ENCODE measurements at places on chromosomes 5 and 9.

DNA sequence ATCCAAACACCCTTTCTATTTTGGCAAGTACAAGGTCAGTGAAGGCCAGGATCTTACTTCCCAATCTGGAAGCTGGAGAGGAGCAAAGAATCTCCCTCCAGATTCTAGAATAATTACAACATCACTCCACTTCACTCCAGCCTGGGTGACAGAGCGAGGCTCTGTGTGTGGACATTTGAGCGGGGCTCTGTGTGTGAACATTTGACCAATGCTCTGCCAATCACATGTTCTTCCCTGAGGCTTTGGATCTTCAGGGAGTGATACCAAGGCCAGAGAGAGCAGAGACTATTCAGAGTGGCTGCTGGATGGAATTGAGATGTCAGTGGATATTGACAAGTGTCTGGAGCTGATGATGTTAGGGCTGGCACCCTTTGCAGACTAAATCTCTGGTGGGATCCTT lies 24.7 kb upstream of the ANKRD34B start:
- DNase-seq = no peak

DNA sequence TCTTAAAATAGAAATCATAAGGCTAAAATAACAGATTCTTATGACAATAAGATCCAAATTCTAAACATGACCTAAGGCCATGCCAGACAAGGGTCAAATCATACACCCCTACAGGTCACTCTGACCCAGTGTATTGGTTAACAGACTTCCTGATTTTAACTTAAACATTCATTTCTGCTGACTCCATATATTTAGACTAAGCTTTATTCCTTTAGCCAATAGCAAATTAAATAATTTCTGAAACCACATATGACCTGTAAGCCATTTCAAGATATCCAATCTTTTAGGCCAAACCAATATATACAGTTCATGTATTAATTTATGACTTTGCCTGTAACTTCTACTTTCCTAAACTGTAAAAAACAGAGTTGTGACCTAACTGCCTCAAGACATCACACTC lies 7.4 kb upstream of the SPINK13 start:
- no peak for DNase-seq

- DNase-seq = no peak
Observed at GRCh38 chr9:99592834-99593574, 228.7 kb upstream of the NR4A3 start.

DNA sequence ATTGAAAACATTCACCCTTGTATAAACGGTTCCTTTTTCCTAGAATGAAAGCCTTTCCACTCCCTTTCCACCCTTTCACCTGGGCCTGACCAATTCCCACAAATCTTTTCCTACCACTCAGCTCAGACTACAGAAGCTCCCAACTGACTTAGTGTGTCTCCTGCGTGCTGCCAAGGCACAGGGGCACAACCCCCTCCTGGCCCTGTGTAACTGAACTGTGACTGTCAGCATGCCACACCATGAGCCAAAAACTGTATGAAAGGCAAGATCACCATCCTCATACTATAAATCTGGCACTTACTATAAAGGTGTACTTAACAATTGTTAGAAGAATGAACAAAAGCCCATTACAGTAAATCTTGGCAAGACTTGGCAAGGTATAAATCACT lies 11.5 kb downstream of the NOL8 start:
- no peak for DNase-seq

- DNase-seq = no peak
Observed at GRCh38 chr9:7785813-7786212, 13.8 kb downstream of the DMAC1 start.

- no peak for DNase-seq
Observed at GRCh38 chr5:63043792-63044191, 465.2 kb downstream of the LRRC70 start.

DNA sequence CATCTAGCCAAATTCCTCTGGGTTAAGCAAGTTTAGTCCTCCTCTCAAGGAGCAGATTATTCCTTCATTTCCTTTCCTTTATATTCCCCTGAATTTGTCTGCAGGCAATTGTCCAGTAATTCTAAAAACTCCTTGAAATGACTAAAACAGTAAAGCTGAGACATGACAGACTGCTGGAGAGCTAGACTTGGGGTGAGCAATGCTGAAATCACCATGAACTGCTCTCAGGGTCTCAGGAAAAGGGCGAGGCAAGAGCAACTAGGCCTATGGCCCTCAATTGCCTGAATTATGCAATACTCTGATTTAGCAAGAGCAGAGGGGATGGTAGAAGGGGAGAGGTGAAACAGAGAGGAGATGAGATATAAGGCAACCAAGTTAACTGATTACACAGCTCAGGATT lies 172.9 kb upstream of the NREP start:
- no peak for DNase-seq

DNA sequence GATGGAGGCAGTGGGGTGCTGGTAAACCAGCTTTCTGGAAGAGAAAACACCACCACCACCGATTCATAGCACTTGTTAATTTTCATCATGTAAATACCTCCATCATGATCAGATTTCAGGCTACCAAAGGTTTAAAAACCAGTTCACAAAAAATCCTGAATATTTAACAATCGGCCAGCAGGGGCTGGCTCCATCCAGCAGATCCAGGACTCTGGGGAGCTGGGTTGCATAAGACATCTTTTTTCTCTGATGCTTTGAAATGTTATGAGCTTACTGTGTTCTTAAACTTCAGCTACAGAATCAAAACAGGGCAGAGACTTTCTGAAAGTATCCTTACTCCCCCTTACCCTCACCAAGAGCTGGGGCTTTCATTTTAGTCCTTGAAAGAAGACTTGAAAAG lies 14.6 kb upstream of the RNF183 start:
- no peak for DNase-seq

DNA sequence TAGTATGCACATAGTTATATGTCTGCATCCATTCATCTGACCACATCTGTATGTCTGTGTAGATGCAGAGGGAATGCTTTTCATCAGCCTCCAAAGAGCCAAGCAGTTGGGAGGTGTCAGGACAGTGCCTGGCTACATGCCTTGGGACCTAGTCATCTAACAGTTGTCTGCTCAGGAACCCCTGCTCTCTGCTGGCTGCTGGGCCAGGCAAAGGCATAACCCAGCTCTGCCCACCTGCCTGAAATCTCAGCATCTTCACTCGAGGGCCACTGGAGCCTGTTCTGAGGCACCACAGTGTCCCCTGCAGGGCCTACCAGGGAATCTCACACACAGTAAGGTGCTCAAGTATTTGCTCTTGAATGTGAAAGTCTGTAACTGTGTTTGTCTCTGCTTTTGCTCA lies 3.7 kb downstream of the C9orf50 start:
- DNase-seq = no peak

GRCh38 chr5:139410993-139411828 lies 7.3 kb upstream of the SPATA24 start:
- DNase-seq = no peak

DNA sequence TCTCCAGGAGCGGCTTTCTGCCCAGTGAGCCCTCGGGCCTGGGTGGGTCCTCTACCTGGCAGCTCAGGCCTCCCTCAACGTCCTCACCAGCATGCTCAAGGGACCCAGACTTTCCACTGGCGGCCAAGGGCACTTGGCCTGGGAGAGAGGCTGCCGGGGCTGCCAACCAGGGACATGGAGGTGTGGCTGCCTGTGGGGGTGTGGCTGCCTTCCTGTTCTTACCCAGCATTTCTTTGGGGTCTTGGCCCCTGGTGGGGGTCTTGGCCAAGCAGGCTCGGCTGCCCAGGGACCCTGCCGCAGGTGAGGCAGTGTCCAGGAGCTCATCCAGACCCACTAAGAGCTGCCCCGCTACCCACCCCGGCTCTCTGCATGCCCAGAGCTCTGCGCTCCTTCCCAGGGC lies 7.2 kb upstream of the QSOX2 start:
- DNase-seq = no peak

DNA sequence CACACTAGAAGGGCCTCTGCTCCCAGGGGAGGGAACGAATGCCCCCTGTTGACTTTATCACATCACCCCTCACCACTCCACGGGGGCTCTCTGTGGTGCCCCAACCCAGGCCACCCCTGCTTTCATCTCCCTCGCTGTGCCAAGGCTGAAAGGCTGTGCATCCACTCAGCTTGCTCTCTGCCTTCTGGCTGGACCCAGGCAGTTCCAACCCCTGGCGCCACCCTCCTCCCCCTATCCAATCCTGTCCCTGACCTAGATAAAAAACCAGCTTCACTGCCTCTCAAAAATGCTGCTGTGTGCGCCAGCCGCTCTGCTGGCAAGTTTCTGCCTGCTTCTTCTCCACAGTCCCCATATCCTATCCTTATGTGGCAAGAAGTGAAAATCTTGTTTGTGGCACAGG lies 22.4 kb upstream of the CORO2A start:
- DNase-seq = no peak

DNA sequence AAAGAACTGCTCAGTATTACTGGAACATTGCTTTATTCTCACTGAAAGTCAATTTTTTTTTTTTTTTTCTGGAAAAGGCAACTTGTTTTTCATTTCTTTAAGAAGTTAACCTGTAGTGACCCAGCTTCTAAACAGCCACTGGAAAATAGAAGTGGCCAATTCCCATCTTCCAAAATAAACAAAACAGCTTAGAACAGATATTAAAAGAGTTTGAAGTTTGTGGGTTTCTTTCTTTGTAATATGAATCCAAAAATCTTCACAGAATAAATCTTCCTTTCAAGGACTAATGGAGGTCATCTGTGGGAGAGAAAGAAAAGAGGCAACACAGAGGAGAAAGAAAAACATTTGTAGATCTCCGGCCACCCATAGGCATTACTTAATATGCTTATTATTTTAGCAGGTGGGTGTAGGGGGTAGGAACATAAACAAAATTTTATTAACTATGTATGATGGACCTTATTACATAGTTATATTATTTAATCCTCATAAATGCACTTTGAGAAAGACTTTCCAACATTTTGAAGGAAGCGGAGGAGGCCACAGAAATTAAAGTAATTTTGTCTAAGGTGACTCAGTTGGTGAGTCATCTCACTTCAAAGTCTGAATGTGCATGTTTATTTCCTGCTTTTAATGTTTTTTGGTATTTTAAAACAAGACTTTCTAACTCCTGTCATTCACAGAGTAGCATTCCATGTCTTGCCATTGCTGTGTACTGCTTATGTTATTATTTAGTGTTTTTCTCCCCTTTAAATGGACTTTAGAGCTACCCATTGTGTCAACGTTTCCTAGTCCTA lies 1791.8 kb upstream of the WWC1 start:
- DNase-seq = no peak

DNA sequence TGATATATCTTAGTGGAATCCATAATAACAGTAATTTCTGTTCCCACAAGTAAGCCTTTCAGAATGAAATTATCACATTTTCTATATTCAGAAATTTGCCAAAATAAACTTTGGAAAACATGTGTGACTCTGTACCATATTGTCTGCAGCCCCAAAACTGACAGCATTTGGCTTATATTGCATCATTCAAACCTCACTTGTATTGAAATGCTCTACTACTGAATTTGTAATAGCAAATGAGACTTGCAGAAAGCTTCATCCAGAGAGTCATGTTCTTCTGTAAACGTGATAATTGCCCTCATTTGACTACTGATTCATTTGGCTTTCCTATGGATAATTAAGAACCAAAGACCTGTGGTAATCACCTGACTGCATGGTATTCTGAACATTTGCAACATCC lies 1249.5 kb upstream of the CDH18 start:
- no peak for DNase-seq

GRCh38 chr9:83521011-83521410 lies 17.2 kb downstream of the FRMD3 start:
- no peak for DNase-seq

- no peak for DNase-seq
Observed at GRCh38 chr9:137582286-137582860, 3.6 kb upstream of the DPH7 start.

- no peak for DNase-seq
Observed at GRCh38 chr5:96177303-96177869, 215.7 kb upstream of the ELL2 start.

DNA sequence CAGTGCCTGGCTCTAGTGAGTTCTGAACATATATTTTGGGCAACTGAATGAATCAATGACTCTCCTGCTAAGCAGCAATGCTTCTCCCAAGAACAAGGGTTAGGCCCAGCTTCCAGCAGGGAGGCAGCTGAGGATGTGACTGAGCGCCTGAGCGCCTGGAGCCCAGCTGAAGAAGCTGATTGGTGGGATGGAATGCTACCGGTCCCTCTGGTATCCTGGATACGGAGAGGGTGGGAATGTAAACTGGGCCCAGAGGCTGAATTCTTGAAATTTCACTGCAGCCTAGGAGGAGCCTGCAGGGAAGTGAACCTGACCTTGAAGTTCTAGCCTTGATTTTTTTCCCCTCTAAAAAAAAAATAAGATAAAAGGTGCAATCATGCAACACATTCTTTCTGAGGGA lies 43.2 kb downstream of the WWC1 start:
- no peak for DNase-seq

- peak; percentile 65 for DNase-seq
Observed at GRCh38 chr9:137436761-137437600, 4.2 kb downstream of the ENTPD8 start.

Measured in mucosa of descending colon (tissue), 3 donors.